Activated naive CD4-positive, alpha-beta T cell treated with anti-CD3 and anti-CD28 coated beads for 36 hours (primary cell): ENCODE measurements at places on chromosomes 11 and 22. TPM values are rescaled to one million over a fixed set of nuclear protein-coding genes. Genes with fewer than 3 reads are reported as not detected.

GRCh38 chr11:110481523-110481922 is 51.8 kb downstream of the FDX1 start:
- no peak overlapping the region for H3K4me3 ChIP-seq
- no peak overlapping the region for H3K27ac ChIP-seq
- no peak for DNase-seq
- no peaks in the 10 kb centered on the region for H3K27me3 ChIP-seq
- no peaks in the 10 kb centered on the region for H3K36me3 ChIP-seq

DNA sequence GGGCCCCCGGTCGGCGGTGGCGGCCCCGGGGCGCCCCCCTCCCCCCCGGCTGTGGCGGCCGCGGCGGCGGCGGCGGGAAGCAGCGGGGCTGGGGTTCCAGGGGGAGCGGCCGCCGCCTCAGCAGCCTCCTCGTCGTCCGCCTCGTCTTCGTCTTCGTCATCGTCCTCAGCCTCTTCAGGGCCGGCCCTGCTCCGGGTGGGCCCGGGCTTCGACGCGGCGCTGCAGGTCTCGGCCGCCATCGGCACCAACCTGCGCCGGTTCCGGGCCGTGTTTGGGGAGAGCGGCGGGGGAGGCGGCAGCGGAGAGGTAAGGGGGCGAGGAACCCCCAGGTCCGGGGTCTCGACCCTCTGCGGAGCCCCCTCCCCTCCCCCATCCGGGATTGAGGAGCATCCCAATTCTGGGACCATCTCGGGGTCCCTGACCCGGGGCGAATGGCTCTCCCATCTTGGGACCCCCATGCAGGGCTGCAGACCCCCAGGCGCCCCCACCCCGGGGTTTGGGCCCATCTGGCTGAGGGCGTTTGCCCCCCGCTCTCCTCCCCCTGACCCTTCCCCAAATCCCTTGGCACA is 431 bp downstream of the KMT2A start:
- H3K36me3 ChIP-seq, result peaks cover 14% of the 10 kb centered on the region
- no peaks in the 10 kb centered on the region for H3K27me3 ChIP-seq
- peak overlapping the region; percentile 98 for H3K27ac ChIP-seq
- peaks cover 35% of the 10 kb centered on the region for H3K4me1 ChIP-seq
- H3K4me3 ChIP-seq, result peak overlapping the region; percentile 88

DNA sequence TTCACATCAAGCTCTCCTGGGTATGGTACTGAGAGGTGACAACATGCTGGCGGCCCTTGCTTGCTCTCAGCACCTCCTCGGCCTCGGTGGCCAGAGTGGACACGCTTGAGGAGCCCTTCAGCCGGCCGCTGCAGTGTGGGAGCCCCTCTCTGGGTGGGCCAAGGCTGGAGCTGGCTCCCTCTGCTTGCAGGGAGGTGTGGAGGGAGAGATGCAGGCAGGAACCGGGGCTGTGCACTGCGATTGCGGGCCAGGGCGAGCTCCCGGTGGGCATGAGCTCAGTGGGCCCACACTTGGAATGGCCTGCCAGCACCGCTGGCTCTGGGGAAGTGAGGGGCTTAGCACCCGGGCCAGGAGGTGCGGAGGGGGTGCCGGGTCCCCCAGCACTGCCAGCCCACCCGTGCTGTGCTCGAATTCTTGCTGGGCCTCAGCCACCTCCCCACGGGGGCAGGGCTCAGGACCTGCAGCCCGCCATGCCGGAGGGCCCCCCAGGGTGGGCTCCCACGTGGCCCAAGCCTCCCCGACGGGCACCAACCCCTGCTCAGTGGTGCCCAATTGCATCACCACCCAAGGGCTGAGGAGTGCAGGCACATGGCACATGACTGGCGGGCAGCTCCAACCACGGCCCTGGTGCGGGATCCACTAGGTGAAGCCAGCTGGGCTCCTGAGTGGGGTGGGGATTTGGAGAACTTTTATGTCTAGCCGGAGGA is 106.2 kb downstream of the RAB38 start:
- DNase-seq, result no peak
- no peaks in the 10 kb centered on the region for H3K4me1 ChIP-seq
- H3K4me3 ChIP-seq, result no peak overlapping the region
- H3K27me3 ChIP-seq, result peaks cover 29% of the 10 kb centered on the region
- H3K36me3 ChIP-seq, result no peaks in the 10 kb centered on the region

Gene SLC22A8
- total RNA-seq, result not detected

DNA sequence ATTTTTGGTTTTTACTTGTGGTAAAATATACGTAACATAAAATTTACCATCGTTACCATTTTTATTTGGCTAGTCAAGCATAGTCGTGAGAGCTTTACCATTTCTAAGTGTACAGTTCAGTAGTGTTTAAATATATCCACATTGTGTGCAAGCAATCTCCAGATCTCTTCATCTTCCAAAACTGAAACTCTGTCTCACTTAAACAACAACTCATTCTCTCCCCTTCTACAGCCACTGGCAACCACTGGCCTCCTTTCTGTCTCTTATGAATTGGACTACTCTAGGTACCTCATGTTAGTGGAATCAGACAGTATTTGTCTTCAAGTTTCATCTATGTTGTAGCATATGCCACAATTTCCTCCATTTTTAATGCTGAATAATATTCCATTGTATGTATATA is 37.4 kb downstream of the SMC1B start:
- H3K36me3 ChIP-seq, result no peaks in the 10 kb centered on the region
- no peak overlapping the region for H3K27ac ChIP-seq
- no peak overlapping the region for H3K4me3 ChIP-seq
- no peaks in the 10 kb centered on the region for H3K27me3 ChIP-seq
- H3K4me1 ChIP-seq, result no peaks in the 10 kb centered on the region

- no peak overlapping the region for H3K4me3 ChIP-seq
- DNase-seq, result no peak
- no peaks in the 10 kb centered on the region for H3K36me3 ChIP-seq
- H3K27ac ChIP-seq, result no peak overlapping the region
- peaks cover 31% of the 10 kb centered on the region for H3K27me3 ChIP-seq
These were observed 54.3 kb downstream of the CYTH4 start for GRCh38 chr22:37336579-37336978.

DNA sequence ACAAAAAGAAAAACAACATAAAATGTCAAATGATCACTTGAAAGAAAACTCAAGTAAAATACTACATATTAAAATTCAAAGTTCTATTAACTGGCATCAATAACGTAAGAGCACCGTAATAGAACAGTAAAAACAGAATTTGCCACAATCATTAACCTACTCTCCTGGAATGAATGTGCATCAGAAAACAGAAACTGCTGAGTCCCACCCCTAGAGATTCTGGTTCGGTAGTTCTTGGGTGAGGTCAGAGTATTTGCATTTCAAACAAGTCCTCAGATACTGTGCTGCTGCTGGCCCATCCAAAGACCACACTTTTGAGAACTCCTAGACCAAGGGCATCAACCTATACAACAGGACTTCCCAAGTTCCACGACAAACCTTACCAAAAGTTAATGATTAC is 23.5 kb downstream of the PITPNB start:
- no peak for DNase-seq
- no peak overlapping the region for H3K27ac ChIP-seq
- H3K4me1 ChIP-seq, result peaks cover 2% of the 10 kb centered on the region
- peaks cover 37% of the 10 kb centered on the region for H3K36me3 ChIP-seq

Gene DENND6B
- 2.1 TPM for total RNA-seq
